ENCODE measurements at places on chromosomes 5 and 9.

DNA sequence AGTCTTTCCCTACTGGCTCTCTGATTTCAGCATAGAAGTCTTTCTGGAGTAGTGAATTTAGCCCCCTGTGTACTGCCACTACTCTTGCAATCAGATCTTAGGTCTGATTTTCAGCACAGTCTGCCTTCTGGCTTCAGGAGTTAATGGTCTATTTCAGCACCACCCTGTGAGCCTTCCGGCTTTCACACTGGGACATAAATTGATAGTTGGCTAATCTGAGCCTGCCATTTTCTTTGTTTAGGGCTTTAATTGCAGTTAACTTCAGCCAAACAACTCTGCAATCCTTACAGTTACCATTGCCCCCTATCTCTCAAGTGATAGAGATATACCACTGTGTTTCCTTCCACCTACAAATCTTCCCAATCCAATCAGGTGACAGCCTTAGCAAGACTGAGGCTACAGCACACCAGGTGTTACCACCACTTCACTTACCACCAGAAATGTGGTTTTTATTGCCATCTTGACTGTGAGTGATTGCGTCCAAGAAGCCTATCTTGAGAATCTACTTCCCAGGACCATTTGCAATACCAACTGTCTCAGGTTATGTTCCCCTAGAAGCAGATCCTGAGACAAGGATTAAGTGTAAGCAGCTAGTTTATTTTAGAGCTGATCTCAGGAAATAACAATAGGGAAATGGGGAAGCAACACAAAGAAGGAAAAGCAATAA lies 51.9 kb upstream of the NEK6 start:
- DNase-seq, result no peak

GRCh38 chr5:81819556-81820317 lies 68.8 kb upstream of the SSBP2 start:
- no peak for DNase-seq

DNA sequence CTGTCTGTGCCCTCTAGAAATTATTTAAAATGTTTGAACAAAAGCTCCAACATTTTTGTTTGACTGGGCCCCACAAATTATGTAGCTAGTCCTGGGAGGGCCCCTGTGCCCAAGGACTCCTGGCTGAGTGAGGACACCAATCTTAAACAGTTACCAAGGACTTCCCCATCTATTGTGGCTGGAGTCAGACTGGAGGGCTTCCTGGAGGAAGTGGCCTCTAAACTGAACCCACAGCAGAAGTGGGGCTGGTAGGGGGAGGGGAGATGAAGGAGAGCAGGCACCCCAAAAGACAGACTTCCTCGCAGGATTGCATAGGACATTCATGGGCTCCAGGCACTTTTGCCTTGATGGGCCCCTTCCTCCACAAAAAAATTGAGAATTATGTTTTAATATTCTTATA lies 8.1 kb downstream of the ADAMTS13 start:
- no peak for DNase-seq

- DNase-seq, result no peak
These were observed 12.5 kb upstream of the CCNJL start for GRCh38 chr5:160324886-160325285.

DNA sequence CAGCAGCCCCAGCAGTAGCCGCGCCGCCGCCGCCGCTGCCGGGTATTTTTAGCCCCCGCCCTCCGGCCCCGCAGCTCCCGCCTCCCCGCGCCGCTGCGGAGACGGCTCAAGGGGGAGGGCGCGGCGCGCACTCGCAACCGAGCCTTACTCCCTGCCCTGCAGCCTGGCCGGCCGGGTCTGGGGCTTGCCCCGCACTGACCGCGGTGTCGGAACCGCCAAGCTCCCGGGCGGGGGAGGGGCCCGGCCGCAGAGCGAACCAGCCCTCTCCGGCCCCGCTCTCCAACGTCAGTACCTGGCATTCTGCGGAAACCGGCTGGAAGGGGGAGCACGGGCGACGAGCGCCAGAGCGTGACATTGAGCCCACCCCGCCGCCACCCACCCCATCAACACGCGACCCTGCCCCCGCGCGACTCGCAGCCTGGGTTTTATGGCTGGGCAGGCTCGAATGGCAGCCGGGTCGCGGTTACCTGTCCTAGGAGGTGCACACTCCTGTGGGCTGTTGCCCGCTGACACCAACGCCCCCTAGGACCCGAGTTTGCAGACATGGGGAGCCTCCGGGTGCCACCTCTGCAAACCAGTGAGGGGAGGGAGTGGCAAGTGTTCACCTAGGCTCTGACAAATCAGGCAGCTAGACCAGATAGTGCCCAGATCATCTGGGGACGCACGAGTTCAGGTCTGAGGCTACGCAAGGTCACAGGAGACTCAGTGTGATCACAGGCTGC lies at the start of gene ACSL6:
ACSL6 (minus strand) TSS at position 37 of the 722 bp plus-strand sequence. CDS start 105 bp downstream, outside the sequence.
- no peak for DNase-seq
